ENCODE measurements at places on chromosomes 12 and 14.

GRCh38 chr12:71665090-71665463 is 976 bp downstream of the THAP2 start:
- no peak for DNase-seq

GRCh38 chr14:22981090-22981875 is 1.1 kb downstream of the AJUBA start:
- DNase-seq, result no peak

- no peak for DNase-seq
Measured at GRCh38 chr14:106508216-106508615, 981.8 kb downstream of the TMEM121 start.

DNA sequence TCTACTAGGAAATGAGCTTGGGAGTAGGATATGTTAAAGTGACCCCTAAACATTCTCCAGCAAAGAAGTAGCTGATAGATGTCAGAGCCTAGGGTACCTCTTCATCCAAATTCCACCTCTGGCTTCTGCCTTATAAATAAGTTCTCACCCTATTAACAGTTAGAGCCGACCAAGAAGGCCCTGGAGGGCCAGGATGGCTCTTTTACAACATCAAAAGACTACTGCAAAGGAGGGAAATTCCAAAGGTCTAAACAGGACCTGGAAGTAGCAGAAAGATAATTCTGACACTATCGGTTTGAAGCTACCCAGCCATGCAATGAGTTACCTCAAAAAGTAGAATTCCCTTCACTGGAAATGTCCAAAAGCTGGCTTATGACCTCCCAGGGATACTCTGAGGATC is 90.0 kb downstream of the PPM1H start:
- no peak for DNase-seq

- no peak for DNase-seq
Measured at GRCh38 chr14:94100847-94101246, 9.7 kb upstream of the IFI27 start.

DNA sequence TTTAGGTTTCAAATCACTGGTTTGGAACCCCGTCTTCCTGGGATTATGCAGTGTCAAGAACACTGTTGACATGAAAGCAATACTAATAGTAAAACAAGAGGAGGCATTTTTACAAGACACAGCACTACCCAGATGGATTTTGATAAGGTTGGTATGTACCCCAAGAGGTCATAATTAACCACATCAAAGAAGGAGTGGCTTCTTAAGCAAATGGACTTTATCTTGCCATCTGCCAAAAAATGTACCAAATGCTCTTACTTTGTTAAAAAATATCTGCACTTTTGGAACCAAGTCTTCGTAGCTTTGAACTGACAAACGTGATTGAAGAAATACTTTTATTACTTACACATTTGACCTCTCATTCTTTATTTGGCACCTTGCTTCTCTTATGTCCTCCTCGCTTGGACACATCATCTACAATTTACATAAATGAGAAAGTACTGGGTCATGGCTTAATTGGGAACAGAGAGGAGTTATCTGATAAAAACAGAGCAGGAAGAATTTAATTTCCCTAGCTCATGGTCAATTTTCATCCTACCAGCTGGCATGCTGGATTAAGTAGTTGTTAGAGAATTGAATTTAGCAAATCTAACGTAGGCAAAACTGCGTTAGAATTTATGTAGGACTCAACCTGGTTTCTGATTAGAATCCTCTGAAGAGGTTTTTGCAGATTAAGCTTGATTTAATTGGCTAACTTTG is 54.5 kb upstream of the PRICKLE1 start:
- no peak for DNase-seq

DNA sequence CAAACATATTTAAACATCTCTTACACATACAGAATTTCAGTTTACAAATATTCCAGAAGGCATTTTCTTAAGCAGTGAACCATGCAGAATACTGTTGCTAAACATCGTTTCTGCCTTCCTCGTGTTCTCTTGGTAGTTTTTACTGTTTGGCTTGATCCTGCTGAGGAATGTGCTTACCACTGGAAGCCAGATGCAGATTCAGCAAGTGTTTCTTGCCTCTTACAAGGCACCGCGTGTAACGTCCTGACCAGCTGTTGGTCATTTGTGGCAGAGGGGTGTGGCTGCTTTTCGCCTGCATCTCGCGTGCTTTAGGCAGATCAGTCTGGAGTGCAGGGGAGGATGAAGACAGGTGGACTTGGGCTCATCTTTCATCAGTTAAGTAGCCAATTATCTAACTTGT is 12.4 kb downstream of the EIF2B1 start:
- DNase-seq, result no peak

- DNase-seq, result no peak
Measured at GRCh38 chr12:65194949-65195348, 25.6 kb downstream of the LEMD3 start.

GRCh38 chr12:45089411-45090075 is 38.6 kb upstream of the DBX2 start:
- DNase-seq, result no peak

GRCh38 chr14:51401272-51401671 is 161.2 kb downstream of the TMX1 start:
- DNase-seq, result no peak

GRCh38 chr12:101925361-101925760 is 48.0 kb downstream of the DRAM1 start:
- no peak for DNase-seq

GRCh38 chr14:102262929-102263462 is 42.0 kb downstream of the MOK start:
- no peak for DNase-seq

DNA sequence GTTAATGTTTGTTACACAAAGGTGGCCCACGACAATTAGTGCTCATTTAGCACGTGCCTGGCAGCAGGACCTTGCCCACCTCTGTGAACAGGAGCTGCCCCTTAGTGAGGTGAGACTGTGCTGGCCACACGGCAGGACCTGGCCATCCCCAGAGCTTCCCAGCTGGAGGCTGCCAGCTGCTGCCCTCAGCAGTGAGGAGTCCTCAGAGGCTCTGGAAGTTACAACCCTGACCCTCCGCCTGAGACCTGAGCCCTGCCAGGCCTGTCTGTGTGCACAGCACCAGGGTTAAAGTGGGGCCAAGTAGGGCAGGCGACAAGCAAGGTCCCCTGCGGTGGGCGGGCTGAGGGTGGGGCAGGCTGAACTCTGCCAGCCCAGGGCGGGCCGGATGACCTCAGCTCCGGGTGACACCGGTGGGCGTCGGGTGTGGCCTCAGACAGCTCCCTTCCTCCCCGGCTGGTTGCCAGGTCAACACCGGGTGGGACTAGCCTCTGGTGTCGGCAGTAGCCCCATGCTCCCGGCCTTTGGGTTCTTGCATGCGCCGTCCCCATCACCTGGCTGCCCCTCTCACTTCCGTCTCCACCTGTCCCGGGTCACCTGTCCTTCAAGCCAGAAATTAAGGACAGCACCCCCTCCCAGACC is 9.2 kb upstream of the LBHD2 start:
- DNase-seq, result no peak

GRCh38 chr12:80264386-80264785 is 165.0 kb downstream of the OTOGL start:
- no peak for DNase-seq

DNA sequence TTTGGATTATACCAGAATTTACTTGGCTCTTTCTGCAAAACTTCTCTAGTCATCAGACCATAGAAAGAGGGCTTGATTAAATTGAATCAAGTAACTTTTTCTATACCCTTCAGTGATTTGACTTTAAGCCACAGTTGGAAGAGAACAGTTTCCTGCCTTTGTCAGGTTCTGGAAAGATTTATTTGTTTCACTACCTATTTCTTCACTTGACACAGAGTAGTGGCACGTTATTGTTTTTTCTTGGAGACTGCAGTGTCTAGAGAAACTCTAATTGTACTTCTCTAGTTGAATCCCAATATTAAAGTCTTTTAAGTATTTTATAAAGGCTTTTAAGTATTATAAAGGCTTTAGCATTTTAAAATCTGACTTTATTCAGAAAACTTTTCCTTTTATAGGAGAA is 138.1 kb downstream of the TMEM117 start:
- DNase-seq, result no peak

- DNase-seq, result no peak
Measured at GRCh38 chr12:114614040-114614439, 69.9 kb downstream of the TBX3 start.

- no peak for DNase-seq
Measured at GRCh38 chr14:105497671-105498429, 6.8 kb downstream of the TEDC1 start.

- no peak for DNase-seq
Measured at GRCh38 chr14:73467800-73468199, 9.5 kb upstream of the NUMB start.

GRCh38 chr12:50980545-50980944 is 28.2 kb downstream of the HIGD1C start:
- DNase-seq, result no peak

- no peak for DNase-seq
Measured at GRCh38 chr14:26867171-26867757, 269.4 kb upstream of the NOVA1 start.

- no peak for DNase-seq
Measured at GRCh38 chr12:120940799-120941198, 36.6 kb upstream of the SPPL3 start.

- DNase-seq, result no peak
Measured at GRCh38 chr12:131350943-131351318, 360.0 kb upstream of the SFSWAP start.

GRCh38 chr14:22558221-22558913 is 30.7 kb downstream of the DAD1 start:
- peak; percentile 85 for DNase-seq

DNA sequence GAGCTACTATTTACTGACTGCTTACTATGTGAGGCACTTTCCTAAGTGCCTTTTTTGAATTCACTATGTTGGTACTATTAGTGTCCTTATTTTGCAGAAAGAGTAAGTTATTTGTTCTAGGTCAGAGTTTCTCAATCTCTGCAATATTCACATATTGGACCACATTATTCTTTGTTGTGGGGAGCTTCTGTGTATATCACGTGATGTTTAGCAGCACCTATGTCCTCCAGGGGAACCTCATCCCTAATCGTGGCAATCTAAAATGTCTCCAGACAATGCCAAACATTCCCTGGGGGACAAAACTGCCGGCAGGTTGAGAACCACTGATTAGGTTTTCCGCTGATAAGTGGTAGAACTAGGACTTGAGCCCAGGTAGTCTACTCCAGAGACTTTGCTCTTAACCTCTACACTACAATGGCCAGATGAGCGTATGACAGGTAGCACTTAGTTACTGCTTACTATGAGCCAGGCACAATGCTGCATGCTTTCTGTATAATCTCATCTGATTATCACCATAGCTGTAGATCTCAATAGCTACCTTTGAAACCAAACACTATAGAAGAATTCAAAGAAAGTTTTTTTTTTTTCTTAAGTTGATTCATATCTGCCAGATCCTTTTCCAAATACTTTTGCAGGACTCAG is 38.9 kb downstream of the NELL2 start:
- no peak for DNase-seq

- no peak for DNase-seq
Measured at GRCh38 chr12:21769307-21769706, 5.2 kb downstream of the KCNJ8 start.

- no peak for DNase-seq
Measured at GRCh38 chr12:98736352-98737321, 91.5 kb downstream of the APAF1 start.

- DNase-seq, result no peak
Measured at GRCh38 chr12:1984759-1985158, 19.5 kb downstream of the DCP1B start.

GRCh38 chr12:79775355-79776027 is 84.7 kb upstream of the PAWR start:
- DNase-seq, result no peak

- no peak for DNase-seq
Measured at GRCh38 chr14:24067133-24068082, 4.0 kb upstream of the CPNE6 start.

DNA sequence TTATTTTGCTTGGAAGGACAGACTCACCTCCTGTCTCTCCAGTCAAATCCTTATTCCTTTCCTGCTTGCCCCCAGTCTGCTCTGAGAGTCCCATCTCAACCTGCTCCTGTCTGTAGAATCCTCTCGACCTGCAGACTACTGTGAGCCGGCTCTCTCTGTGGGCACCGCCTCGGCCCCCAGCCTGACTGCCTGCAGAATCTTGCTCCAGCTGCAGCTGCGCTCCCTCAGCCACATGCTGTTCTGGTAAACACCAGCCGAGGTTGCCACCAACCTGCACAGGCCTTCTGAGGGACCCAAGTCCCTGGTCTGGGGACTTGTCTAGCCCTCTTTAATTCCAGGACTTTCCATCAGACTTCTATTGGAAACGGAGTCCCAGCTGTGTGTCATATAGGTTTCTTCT is 44.8 kb upstream of the PRMT8 start:
- no peak for DNase-seq

DNA sequence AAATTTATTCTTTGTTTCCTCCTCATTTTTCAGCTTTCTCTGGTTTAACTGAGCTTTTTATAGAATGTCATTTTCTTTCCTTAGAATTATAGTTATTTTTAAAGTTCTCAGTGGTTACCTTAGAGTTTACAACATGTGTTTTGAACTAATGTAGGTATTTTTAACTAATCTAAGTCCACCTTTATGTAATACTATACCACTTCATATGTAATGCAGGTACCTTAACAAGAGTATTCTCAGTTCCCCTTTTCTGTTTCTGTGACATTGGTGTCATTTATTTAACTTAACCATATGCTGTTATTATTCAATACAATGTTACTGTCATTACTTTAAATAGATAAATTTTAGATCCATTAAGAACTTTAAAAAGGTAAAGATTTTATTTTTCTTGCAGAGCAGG is 30.3 kb upstream of the KCNC2 start:
- no peak for DNase-seq

DNA sequence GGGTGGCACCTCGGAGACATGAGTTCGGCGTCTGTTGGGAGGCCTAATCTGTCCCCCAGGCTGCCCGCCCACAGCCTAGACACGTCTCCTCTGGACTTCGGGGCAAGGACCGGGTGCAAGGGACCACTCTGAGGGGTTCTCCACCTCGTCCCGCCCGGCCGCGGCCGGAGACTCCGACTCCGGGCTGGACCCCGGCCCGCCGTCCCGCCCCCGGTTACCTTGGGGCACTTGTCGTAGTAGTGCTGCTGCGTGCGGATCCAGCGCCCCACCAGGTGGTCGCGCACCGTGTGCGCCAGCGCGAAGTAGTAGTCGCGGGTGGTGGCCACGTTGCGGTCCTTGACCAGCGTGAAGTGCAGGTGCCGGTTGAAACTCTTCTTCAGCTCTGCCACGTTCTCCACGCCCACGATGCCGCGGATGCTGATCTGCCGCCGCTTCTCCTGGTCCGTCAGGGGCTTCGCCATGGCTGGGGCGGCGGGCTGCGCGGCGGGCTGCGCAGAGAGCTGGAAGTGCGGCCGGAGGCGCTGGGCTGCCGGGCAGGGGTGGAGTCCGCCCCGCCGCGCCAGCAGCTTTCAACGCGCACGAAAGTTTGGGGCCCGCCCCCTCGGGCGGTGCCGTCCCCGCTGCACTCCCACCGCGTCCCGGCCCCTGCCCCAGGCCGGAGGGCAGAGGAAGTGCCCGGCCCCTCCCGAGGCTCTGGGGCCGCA is at the start of gene PYGL:
TSS of gene PYGL (minus strand) at position 541 of the 704 bp plus-strand sequence. CDS start at position 461, 80 bp downstream.
- DNase-seq, result no peak

DNA sequence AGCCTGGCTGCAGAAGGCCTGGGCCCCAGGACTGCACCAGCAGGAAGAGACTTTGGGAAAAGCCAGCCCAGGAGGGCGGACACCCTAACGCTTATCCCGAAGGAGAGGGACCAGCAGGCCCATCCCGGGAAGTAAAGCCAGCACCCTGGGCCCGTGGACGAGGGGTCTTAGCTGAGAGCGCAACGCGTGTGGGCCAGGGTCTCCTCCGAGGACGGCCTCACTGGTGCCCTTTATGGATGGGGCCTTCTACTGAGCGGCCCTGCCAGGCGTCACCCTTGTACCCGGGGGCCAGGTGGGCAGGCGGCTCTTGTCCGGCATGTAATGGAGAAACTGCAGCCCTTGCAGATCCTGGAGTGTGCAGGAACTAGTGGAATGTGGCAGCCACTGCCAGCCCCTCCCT is 14.1 kb downstream of the TEDC1 start:
- DNase-seq, result no peak

- no peak for DNase-seq
Measured at GRCh38 chr14:58639842-58640484, 2.2 kb downstream of the DACT1 start.
